ENCODE measurements at places on chromosomes 7 and 10.

GRCh38 chr7:13910805-13911551 lies 78.5 kb downstream of the ETV1 start:
- DNase-seq = no peak

DNA sequence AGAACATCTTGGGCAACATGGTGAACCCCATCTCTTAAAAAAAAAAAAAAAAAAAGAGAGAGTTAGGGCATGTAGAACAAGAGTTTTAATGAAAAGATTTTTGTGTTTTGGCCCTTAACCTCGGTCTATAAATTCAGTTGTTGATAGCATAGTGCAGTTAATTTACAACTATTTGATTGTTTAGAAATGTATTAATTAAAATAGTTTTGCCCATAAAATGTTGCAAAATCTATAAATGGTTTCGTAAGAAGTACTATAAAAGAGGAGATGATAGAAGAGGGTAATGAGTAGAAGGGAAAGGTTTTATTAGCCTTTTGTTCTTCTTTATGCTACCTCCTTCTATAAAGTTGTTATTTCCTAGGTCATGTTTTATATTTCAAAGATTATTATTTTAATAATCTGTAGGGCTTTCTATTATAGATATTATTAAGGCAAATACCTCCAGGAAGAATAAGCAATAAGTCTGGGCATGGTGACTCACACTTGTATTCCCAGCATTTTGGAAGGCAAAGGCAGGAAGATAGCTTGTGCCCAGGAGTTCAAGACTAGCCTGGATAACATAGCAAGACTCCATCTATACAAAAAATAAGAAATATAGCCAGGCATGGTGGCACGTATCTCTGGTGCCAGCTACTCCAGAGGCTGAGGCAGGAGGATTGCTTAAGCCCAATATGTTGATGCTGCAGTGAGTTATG lies 73.3 kb downstream of the MCU start:
- no peak for DNase-seq

DNA sequence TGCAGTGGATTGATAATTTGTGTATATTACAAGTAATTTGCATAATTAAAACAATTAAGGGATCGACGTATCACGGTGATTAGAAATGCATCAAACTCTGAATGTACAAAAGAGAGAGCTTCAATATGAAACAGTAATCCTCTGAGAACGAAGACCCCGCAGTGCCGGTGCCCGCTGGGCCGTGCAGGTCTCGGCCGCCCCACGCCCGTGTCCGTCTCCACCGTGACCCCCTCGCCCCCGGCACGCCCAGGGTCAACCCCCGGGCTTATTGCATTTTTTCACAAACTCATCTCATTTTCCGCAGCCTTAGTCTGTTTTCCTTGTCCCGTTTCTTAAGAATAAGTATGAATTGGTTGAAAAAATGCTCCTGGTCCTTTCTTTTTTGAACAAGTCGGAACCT lies 218.6 kb downstream of the TCERG1L start:
- DNase-seq = no peak

GRCh38 chr7:2641406-2642393 lies 9.9 kb downstream of the TTYH3 start:
- peak; percentile 85 for DNase-seq

- no peak for DNase-seq
These were observed 162.6 kb downstream of the SDK1 start for GRCh38 chr7:3463696-3464095.

- DNase-seq = no peak
These were observed 70.7 kb upstream of the ATP6V0A4 start for GRCh38 chr7:138868711-138869110.

GRCh38 chr7:144805627-144806239 lies 30.1 kb downstream of the TPK1 start:
- no peak for DNase-seq

DNA sequence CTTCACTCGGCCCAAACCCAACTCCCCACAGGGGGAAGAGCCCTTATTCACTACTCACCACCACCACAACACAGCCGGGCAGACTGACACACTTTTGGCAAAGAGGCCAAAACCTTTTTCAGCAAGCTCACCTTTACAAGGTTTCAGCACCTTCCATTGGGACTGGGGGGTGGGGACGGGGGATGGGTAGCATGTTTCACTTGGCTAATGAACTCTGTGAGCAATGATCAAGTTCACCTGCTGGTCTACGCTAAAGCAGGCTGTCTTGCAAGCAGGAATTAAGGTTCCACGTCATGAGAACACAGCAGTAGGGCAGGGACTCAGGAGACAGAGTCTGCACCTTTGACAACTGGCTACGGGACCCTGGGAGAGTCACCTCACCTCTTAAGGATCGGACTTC lies 7.0 kb downstream of the FAM53B start:
- no peak for DNase-seq

- no peak for DNase-seq
These were observed 8.1 kb downstream of the SCART1 start for GRCh38 chr10:133461841-133462240.

GRCh38 chr10:116692225-116692624 lies 50.1 kb downstream of the HSPA12A start:
- no peak for DNase-seq

DNA sequence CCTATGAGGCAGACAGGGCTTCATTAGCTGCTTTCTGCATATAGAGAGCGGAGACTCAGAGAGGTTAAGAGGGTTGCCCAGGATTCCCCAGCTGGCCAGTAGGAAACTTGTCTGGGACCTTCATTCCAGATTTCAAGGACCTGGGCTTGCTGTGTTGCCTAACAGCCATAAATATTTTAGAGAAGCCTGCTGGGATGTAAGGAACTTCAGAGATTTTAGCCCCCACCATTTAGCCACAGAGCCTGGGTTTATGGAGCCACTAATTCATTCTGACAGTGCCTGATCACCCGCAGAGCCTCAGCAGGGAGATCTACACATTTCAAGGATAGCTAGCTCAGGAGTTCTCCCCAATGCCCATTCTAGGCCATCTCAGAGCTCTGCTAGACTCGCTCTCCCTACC lies 56.6 kb upstream of the TRUB1 start:
- DNase-seq = no peak

- no peak for DNase-seq
These were observed 1.1 kb upstream of the ZNF503 start for GRCh38 chr10:75402486-75403143.

GRCh38 chr10:37754538-37755323 lies 102.7 kb downstream of the ZNF248 start:
- no peak for DNase-seq
